KBM-7 (cell line): ENCODE measurements at places on chromosomes 1 and 21.
A peak's percentile ranks its signal among the peaks of the same experiment; 100 is the strongest.

- no peak for DNase-seq
These were observed 1.1 kb downstream of the BATF3 start for GRCh38 chr1:212698467-212699103.

DNA sequence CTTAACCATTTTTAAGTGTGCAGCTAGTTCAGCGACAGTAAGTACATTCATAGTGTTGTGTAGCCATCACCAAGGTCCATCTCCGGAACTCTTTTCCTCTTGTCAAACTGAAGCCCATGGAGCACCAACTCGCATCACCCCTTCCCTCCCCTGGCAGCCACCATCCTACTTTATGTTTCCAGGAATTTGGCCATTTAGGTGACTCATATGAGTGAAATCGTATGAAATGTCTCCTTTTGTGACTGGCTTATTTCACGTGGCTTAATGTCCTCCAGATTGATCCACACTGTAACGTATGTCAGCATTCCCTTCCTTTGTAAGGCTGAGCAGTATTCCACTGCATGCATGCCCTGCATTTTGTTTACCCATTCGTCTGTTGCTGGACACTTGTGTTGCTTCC, 2.5 kb downstream of the COL6A2 start:
- no peak for DNase-seq

DNA sequence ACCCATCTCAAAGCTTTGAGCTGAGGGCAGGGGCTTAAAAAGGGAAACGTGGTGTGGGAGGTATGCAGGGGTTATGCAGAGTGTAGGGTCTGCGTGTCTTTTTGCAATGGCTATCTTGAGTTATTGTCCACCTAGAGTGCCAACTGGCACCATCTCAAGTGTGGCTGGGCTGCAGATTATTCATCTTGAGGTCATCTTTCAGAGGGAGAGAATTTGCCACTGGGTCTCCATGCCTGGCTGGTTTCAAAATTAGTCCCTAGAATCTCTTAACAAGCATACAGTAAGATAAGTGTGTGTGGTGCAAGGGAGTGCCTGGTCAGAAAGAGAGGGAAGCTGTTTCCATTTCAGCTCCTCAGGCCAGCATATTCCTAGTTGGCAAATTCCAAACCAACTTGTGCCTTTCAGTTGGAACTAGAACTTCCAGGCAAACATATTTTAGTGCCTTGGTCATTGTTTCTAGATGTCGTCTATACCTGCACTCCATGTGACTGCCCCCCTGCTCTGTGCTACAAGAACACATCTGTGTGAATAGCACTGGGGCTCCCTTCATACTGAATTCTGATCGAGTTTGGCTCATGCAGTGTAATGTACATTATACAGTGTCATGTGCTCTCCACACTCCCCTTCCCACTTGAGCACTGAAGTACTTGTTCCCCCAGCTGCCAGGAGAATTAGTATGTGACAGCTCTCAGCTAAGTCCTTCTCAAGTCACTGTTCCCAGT, 5.0 kb upstream of the OR2T8 start:
- DNase-seq = peak; percentile 64

DNA sequence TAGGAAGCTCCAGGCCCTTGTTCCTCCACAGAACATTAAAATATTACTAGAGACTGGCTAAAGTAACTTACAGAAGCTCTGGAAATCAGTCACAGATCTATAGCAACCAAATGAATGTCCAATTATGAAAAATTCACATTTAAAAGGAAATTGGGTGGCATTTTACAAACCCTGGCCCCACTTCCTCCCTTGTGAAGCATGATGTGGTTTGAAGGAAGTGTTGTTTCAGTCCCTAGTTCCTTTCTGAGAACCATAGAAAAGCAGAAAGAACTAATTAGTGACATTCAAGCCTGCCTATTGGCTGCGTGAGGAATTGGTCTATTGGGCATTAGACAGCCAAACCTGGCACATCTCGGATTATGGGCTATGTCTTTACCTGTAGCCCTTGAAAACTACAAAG, 649.7 kb upstream of the NEGR1 start:
- DNase-seq = peak; percentile 7

- DNase-seq = no peak
These were observed 16.0 kb downstream of the PLCH2 start for GRCh38 chr1:2492091-2492490.

- no peak for DNase-seq
These were observed 653.5 kb downstream of the PTPRU start for GRCh38 chr1:29889776-29890175.

DNA sequence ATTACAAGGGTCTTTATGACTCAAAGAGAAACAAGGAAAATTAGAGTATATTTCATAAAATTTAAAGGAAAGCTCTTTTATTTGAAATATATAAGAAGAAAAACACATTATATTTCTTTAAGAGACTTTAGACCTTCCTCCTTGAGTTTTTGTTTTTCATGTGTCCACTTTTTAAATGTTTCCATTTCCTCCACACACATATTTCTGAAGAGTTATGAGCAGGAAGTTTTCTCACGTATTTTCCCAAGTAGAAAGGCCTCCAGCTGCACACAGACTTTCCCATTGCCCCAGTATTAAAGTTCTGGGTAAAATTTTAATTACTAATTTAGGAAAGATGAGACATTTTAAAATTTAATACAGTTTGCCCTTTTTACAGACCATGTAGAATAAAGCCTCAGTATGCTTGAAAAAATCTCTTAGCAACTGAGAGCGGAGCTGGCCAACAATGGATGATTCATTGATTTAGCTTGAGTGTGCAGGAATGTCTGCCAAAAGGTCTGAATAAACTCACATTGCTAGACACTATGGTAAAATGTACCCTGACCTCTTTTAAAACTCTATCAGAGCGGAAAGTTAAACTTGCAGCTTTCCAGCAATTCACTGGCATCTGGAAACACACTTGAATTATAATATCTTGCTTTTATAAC, 57.9 kb downstream of the DDAH1 start:
- DNase-seq = no peak

- no peak for DNase-seq
These were observed 48.7 kb downstream of the SPAG17 start for GRCh38 chr1:118136187-118136941.

- no peak for DNase-seq
These were observed 218.5 kb upstream of the ZC3H12A start for GRCh38 chr1:37255868-37256267.

DNA sequence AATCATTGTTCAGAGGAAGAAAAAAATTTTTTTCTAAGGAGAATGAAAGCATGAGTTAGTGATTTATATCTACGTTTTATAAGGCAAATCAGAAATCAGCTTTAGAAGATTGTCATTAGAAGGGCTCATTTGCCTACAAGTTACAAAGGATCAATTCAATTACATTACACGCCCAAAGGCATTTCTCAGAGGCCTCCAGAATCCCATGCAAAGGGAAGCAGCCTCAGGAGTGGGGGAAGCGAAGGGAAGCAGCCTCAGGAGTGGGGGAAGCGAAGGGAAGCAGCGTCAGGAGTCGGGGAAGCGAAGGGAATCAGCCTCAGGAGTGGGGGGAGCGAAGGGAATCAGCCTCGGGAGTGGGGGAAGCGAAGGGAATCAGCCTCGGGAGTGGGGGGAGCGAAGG, 206.2 kb downstream of the GREM2 start:
- no peak for DNase-seq

- DNase-seq = no peak
These were observed 10.1 kb downstream of the LAD1 start for GRCh38 chr1:201389051-201389450.

DNA sequence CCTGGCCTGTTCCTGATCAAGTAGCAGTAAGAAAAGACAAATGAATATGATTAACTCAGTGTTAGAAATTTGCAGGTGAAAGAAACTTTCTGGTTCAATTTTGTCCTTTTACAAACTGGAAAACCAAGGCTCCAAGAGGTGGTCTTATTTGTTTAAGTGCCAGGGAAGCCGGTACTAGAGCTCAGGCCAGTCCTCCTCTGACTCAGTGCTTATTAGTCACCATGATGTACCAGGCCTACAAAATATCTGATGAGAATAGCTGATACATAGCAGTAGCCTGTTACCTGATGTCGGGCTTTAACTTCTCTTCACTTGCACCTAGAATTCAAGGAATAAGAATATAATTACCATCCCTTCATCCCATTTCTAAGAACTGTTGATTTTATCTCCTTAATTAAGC, 394.8 kb downstream of the LMX1A start:
- no peak for DNase-seq

DNA sequence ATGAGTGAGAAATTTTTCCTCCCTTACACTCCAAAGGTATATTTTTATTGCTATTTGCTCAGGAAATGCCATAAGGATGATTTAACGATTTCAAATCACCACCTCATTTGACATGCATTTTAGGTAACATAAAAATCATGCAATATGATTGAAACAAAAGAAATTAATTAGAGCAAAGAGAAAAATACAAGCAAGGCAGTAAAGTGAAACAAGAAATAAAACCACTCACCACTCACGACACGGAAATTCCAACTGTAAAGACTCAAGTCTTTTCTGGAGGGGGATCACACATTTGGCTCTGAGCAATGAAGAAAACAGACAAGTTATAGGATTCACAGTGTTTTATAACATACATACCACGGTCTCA, 86.8 kb upstream of the ARHGAP29 start:
- DNase-seq = no peak

- no peak for DNase-seq
These were observed 39.7 kb downstream of the SLC35A3 start for GRCh38 chr1:100009458-100009857.

DNA sequence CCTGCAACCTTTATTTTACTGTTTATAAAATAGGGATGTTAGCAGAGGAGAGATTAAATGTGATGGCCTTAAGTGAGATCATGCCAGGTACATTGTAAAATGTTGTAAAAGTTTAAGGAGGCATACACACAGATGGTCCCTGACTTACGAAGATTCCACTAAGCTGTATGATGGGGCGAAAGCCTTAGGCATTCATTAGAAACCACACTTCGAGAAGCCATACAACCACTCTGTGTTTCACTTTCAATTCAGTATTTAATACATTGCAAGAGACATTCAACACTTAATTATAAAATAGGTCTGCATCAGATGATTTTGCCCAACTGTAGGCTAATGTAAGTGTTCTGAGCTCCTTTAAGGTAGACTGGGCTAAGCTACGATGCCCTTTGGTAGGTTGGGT, 3.7 kb downstream of the SMPDL3B start:
- no peak for DNase-seq

GRCh38 chr1:201647094-201647493, 108.2 kb downstream of the NAV1 start:
- no peak for DNase-seq

DNA sequence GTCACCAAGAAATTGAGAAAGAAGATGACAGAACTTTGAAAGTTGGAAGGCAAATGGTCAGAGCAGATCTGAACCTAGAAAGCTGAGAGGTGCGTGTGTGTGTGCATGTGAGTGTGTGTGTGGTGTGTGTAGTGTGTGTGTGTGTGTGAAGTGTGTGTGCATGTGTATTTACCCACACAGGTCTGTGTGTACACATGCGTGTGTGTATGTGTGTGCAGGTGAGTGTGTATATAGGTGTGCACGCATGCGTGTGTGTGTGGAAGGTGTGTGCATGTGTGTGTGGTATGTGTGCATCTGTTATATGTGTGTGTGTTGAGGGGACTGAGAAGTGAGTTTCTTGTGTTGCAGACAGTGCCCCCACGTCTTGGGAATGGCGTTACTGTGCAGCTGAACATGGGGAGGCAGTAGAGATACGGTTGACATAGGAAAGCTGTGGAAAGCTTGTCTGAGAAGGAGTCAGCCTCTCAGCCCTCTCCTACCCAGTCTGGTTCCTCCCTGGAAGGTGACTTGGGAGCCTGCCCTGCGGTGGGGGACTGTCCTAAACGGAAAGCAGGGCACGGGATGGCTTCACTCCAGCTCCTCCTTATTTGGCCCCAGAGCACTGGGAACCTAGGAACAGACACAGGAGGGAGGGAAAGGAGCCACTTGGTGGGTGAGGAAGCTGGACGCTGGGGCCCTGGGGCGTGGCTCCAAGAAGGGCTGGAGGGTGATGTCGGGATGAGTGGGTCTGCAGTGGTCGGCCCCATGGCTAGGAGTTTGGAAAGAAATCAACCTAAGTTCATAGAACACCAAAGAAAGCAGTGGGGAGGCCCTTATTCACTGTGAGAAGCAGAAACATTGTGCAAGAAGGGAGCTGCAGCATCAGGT, 97.2 kb downstream of the PCBP3 start:
- DNase-seq = no peak

- no peak for DNase-seq
These were observed 68.6 kb downstream of the GNG12 start for GRCh38 chr1:67764633-67765032.

- no peak for DNase-seq
These were observed 30.5 kb downstream of the ASTN1 start for GRCh38 chr1:177133977-177134538.

DNA sequence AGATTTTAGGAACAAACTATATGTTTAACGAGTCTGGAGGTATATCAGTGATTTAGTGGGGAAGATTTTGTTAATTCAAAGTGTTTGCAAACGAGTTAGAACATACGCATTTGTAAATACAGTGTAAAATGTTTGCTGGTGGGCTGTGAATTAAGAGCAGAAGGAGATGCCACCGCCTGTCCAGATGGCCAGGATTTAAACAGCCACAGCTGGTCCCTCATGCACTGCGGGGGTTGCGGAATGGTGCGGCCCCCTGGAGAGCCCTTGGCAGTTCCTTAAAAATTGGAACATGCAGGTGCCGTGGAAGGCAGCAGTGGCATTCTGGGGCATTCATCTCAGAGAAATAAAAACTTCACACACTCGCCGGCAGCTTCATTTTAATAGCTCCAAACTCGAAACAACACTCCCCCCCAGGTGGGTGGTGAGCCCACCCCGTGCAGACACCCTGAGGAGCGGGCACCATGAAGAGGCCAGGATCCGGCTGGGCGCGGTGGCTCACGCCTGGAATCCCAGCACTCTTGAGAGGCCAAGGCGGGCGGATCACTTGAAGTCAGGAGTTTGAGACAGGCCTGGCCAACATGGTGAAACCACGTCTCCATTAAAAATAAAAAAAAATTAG, 3.5 kb upstream of the C1orf159 start:
- DNase-seq = no peak

- no peak for DNase-seq
These were observed 412.2 kb downstream of the KIF26B start for GRCh38 chr1:245566952-245567351.

DNA sequence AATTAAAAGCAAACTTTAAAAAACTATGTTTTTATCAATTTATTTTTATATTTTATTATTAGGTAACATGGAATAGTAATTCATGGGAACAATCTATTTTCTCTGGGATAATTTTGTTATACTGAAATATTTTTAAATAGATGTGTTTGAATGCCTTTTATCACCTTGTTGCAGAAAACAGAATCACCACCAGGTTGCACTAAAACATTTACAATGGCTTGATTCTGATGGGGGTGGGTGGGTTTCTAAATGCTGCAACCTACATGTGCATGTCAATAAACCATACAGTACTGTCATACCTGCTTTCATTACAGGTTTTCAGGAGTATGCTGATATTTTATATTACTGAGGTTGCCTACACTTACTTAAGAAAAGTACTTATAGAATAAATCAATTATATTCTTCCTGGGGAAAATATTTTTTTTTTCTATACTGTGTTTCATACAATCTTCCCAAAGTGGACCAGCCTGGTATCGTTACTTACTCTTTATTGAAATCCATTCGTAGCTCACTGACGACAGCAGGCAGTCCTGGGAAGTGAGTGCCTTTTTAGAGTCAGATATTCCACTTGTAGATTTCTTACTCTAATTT, 132.8 kb downstream of the PTPRC start:
- DNase-seq = peak; percentile 78

GRCh38 chr1:21913258-21913657, 23.9 kb downstream of the HSPG2 start:
- DNase-seq = no peak

- no peak for DNase-seq
These were observed 65.8 kb upstream of the DIP2A start for GRCh38 chr21:46392921-46393320.

GRCh38 chr1:232877365-232878028, 72.3 kb downstream of the MAP10 start:
- no peak for DNase-seq

GRCh38 chr1:19467199-19468187, 17.8 kb downstream of the CAPZB start:
- DNase-seq = no peak
